ENCODE measurements at places on chromosomes 2 and 18.

DNA sequence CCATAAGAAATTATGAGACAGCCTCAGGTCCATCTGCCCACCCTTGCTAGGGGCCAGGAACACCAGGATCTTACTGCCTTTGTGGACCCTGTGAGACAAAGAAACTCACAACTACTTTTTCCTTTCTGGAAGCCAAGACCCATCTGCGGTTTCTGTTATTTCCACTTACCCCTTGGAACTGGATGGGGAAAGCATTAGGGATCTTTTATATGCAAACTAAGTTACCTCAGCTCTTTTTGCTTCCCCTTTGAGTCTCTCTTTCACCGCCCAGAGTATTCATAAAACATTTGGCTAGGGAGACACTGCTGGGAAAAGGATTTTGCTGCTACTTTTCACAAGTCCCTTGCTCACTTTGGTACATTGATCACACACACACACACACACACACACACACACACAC is 95.7 kb downstream of the ZNF385B start:
- DNase-seq, result no peak

GRCh38 chr2:172438741-172439508 is 11.5 kb downstream of the ITGA6 start:
- DNase-seq, result no peak

DNA sequence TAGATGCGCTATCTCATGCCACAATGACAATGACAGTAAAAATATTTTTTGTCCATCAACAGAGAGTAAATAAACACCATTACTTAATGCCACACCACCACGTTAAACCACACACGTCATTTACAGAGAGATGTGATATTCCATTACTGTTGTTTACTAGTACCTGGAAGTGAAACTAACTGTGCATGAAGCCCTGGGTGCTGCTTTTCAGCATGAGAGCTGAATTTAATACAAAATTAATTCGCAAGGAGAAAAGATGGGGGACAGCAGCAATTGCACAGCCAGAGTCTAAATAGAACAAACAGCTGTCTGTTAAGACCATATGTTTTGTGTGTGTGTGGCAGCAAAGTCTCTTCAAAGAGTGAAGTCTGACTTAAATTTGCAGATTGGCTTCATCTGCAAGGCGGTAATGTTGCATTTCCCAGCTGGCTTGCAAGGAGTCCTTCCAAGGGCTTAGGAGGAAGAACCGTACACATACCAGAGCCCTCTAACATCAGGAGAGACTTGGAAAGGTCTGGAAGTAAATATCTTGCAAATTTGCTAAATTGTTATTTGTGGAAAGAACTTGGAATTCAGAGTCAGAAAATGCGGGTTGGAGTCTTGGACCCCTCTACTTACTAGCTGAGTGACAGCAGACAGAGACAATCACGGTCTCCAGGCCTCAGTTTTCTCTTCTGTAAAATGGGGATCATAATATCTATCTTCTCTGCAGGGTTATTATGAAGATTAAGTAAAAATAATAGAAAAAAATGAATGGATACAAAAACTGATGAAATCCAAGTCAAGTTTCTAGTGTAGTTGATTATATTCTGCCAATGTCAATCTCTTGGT is 127.6 kb downstream of the ALPK2 start:
- DNase-seq, result no peak

GRCh38 chr2:165536851-165537499 is 67.5 kb downstream of the CSRNP3 start:
- DNase-seq, result no peak

- no peak for DNase-seq
Measured at GRCh38 chr2:207487650-207488311, 42.0 kb upstream of the CREB1 start.

- DNase-seq, result no peak
Measured at GRCh38 chr18:23115683-23116096, 19.6 kb upstream of the CABLES1 start.

GRCh38 chr2:624551-625347 is 52.5 kb downstream of the TMEM18 start:
- no peak for DNase-seq

DNA sequence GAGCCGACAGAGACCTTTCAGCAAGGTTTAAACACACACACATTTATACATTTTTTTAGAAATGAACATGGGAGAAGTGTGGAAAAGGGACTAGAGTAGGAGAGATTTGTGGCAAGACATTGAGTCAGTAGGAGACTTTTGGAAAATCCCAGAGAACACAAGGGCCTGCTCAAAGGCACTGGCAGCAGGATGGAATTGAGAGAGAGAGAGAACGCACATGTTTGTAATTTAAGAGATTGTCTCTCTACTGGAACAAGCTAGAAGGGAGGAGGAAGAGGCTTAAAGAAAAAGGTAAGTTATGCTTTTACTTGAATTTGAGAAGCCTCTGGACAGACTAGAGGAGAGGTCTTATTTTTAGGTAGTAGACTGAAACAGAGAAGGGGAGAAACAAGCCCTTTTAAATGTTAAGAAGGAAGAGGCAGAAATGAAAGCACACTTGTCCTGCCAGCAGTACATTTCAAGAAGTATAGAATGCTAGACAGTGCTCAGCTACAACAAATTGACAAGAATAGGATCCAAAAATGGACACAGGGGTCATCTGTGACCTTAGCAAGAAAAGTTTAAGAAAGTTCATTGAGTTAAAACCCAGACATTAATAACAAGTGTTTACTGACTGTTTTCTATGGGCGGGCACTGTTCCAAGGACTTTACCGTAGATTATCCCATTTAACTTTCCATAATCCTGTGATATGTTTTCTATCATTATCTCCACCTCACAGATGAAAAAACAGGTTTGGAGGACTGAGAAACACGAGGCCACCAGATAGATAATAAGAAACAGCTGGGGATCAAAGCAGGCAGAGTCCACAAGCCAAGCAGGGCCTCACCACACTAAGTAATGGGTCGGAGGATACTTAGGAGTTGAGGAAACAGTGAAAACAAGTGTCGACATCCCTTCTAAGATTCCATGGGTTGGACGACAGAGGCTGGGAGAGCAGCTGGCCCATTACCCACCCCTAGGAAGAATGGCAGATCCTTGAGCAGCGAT is 306.5 kb upstream of the NRP2 start:
- peak; percentile 65 for DNase-seq

DNA sequence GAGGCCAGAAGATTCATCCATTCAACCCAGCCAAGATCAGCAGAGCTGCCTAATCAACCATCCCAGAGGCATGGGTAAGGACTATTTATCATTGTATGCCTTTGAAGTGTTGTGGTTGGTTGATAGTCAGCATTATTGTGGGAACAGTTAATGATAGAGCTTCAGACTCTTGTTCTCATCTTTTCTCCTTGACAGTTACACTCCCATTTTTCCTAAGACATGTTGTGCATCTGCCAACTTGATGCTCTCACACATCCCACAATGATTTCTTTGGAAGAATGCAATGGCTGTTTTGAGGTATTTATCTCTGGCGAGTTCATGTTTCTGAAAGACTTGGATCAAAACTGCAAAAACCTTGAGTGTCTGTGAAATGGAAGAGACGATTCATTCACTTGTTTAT is 55.4 kb downstream of the FASTKD2 start:
- no peak for DNase-seq

- DNase-seq, result no peak
Measured at GRCh38 chr2:217870528-217871011, 132.2 kb downstream of the TNS1 start.

DNA sequence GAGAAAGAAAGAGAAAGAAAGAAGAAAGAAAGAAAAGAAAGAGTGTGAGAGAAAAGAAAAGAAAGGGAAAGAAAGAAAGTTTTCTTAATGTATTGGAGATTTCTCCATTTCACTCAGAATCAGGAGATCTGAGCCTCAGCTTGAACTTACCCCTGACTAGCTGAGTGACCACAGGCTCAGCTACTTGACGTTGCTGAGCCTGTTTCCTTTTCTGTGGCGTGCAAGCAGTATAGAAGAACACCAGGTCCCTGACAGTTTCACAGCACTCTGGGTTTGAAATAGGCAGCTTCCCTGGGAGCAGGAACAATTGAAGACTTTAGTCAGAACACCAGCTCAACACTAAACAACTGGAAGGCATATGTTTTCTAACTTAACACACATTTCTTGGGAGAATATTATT is 44.7 kb downstream of the MARCO start:
- no peak for DNase-seq

- DNase-seq, result no peak
Measured at GRCh38 chr2:207156451-207157161, 9.1 kb downstream of the KLF7 start.

DNA sequence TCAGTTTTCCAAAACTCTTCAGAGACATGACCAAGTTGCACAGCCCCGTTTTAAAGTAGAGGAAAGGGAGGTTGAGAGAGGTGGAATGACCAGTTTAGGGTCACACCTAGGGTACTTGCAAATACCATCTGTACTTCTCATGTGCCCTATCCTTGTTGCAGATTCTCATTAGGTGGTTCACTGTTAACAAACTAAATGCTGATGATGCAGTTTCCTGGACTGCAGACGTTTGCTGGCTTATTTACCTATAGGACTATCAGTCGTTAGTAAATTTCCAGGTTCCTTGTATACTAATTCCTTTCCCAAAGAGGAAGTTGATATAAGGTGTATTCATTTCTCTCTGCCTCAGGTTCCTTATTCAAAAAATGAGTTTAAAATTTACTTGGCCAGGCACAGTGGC is 1.4 kb downstream of the FARP2 start:
- DNase-seq, result no peak

DNA sequence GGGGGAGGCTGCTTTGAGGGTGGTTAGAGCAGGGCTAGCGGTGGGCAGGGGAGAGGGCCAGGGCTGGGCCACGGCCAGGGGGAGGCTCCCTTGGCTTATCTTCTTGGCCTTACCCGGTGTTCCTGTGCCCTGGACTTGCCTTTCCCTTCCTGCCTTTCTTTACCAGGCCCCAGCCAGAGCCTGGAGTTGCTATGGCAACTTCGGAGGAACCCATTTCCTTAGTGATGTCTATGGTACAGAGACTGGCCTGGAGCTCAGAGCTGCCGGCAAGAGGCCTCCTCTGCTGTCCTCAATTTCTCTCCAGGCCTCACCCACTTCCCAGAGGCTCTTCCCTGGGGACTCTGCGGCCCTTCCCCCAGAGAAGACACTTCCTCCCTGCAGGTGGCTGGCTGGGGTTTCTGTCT is 11.5 kb downstream of the SPEG start:
- peak; percentile 89 for DNase-seq

DNA sequence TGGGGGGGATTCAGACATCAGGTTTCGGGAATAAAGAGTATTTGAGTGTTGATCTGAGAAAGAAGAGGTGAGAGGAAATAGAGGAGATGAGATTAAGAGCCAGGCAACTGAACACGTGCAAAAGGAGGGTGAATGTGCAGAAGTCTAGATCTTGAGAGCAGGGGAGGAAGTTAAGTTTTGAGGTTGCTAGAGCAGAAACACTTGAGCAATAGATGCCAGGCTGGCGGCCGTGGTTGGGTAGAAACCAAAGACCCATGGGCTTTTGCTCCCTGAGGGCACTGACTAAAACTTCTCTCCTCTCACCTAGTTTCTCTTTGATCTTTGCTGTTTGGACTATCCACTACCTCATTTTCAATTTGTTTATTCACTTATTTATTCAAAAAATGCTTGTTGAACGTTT is 116.0 kb downstream of the CDC42EP3 start:
- no peak for DNase-seq

DNA sequence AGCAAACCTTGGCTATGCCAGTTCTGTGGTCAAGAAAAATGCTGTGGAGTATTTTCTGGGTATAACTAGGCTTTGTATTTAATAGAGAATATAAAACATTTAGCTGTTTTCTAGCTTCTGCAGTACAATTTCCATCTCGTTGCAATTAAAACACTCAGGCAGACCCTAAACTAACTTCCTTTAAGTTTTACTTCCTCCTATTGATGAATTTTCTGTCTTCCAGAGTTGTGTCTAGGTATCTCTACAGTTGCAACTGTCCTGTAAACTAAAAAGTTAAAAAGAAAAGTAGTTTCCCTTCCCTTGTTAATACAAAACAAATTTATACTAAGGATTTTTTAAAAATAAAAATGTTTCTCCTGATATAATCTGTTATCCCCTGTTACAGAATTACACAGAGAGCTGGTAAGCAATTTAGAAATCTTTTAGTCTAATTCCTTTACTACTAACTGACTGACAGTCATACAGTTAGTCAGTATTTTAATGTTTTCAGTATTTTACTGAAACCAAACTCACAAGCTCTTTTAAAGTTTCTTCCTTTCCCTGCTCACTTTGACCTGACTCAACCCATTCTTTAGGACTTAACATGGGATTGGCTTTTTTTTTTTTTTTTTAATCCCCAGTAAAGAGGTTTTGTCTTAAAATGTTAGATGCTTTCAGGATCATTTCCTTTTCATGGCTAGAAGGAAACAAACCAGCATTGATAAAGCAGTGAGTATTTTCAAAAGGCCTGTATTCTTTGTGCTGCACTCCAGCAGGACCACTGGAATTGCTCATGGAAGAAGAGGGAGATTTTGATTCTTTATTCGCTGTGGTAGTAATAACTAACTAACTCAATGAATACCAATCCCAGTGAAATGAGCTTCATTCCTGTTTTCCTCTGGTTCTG is 22.9 kb downstream of the ITGAV start:
- no peak for DNase-seq

DNA sequence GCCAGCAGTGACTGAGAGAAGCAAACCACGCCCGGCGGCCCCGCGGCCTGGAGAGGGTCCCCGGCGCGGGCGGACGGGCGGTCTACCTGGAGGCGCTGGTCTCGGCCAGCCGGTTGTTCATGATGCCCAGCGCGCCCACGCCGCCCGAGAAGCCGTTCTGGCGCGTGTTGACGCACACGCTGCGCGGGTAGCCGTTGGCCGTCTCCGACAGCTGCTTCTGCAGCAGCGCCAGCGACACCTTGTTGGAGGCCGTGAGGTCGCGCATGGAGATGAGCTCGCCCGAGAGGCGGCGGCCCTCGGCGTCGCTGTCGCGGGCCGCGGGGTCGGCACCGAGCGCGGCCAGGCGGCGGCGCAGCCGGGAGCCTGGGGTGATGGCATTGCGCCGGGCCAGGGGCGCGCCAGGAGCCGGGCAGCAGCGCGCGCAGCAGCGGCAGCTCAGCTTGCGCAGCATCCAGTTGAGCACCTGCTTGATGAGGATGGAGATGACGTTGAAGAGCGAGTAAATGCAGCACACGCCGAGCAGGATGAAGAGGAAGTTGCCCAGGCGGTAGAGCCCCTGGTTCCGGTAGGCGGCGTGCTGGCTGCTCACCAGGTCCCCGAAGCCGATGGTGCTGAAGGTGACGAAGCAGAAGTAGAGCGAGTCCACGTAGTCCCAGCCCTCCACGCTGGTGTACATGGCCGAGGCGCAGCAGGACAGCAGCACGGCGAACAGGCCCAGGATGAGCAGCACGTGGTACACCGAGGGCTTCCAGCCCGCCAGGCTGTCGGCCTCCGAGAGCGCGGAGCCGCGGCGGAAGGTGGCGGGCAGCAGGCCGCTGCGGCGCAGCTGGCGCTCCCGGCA is 118.1 kb downstream of the MSH2 start:
- no peak for DNase-seq
